Renal cortex interstitium (tissue), 15 donors: ENCODE measurements at places on chromosomes 2 and 18. TPM values are rescaled to one million over a fixed set of nuclear protein-coding genes. Genes with fewer than 3 reads are reported as not detected.

The NT5DC4 gene
- 0.37 TPM for polyA plus RNA-seq

- no peak for DNase-seq
Measured at GRCh38 chr2:134682726-134683125, 36.1 kb downstream of the TMEM163 start.

The SLC11A1 gene
- polyA plus RNA-seq = 1.6 TPM

The TXNDC2 gene
- not detected for polyA plus RNA-seq

DNA sequence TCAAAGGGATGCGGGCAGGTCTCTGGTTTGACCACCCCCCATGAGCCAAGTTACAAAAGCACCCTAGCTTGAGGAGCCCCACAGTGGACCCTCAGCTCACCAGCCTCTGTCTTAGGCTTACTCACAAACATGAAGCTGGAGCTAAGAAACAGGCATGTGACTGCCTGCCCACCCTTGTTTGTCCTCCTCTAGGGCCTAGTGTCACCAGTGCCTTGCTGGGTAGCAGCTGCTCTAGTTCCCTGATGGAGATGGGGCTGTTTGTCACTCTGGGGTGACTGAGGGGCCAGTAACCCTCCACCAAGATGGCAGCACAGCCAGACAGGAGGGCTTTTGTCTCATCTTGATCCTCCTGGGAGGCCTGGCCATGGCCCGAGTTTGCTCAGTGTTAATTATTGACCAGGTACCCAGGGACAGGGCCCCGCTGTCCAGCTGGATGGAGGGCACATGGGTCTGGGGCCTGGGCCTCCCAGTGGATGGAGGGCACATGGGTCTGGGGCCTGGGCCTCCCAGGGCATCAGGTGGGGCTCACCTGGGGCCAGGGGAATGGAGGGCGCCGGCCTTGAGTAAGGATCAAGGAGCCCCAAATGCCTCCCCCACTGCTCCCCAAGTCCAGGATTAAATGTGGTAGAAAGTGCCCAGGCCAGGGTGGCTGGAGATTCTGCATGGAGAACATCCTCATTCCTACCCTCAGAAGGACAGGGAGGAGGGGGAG is 185.9 kb upstream of the HAAO start:
- no peak for DNase-seq

- no peak for DNase-seq
Measured at GRCh38 chr2:155377266-155377680, 678.8 kb downstream of the KCNJ3 start.

- DNase-seq = no peak
Measured at GRCh38 chr2:118388771-118389170, 300.5 kb downstream of the INSIG2 start.

- peak; percentile 76 for DNase-seq
Measured at GRCh38 chr18:26547646-26548414, 523 bp downstream of the KCTD1 start.

DNA sequence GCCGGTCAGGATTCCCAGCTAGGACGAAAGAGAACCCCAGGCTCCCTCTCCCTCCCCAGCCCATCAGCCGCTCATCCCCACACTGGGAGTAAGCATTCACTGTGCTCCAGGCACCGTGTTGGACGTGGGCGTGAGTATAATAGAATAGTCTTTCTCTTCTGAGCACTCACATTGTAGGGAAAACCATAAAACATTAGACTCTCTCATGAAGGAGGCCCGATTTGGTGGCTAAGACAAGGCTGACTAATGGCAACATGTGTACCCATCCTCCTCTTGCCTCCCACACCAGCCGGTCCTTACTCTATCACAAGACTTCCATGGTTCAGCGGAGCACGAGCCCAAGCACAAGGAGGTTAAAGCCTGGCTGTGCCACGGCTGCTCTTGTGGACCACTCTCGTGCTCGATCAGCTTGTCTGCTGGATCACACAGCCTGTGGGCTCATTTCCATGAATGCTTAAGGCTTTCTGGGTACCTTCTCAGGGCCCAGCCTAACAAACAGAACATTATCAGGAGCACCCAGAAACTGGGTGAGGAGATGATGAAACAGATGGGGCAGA is 540.9 kb upstream of the RAB6C start:
- DNase-seq = no peak
